ENCODE measurements at places on chromosomes 7 and 10.

- DNase-seq: no peak
Measured at GRCh38 chr7:152867502-152867874, 107.9 kb downstream of the ACTR3B start.

DNA sequence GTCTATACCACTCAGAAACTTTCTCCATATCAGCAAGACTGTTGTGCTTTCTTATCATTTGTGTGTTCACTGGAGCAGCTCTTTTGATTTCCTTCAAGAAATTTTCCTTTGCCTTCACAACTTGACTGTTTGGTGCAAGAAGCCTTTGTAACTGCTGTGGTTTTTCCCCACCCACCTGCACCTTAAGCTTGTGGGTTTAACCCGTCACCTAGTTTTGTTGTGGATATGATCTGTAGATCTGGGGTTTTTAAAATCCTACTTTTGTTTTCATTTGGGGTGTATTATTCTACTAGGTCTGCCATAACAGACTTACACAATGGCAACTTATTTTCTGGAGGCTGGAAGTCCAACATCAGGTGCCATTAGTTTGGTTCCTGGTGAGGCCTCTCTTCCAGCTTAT lies 30.5 kb upstream of the CHST3 start:
- DNase-seq: no peak

DNA sequence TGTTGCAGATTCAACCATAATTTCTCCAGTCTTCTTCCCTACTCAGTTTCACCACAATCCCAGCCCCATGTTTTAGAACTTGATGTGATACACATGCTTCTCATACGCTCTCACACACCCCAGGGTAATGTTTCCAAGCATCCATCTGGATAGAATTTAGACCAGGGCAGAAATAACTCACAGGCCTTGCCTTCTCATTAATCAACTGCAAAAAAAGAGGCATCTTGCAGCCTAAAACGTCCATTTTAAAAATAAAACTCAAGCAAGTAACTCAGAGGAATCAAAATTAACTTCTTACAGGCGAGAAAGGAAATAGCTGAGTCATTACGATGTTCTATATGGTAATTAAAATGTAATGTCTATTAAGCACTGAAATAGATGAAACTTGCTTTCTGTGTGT lies 127.2 kb upstream of the RSU1 start:
- no peak for DNase-seq

- no peak for DNase-seq
Measured at GRCh38 chr7:151000897-151001495, 10.2 kb downstream of the NOS3 start.

GRCh38 chr10:110005719-110006118 lies 2.1 kb upstream of the ADD3 start:
- no peak for DNase-seq

DNA sequence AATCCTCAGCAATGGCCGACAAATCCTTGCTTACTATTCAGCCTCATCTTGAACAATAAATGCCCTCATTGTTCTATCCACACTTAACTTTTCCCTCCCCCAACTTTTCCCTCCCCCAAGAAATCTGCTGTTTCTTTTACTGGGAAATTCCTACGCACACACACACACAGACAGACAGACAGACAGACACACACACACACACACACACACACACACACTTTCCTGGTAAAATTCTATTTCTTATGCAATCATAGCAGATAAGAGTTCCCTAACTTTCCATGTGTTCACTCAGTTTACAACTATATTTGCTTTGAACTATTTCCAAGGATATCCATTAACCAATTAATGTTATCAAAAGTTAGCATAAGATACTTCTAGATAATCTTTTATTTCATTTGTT lies 52.9 kb downstream of the RELN start:
- DNase-seq: no peak

GRCh38 chr7:91657483-91658071 lies 222.9 kb downstream of the MTERF1 start:
- no peak for DNase-seq

GRCh38 chr10:129893104-129894089 lies 70.7 kb downstream of the EBF3 start:
- no peak for DNase-seq

DNA sequence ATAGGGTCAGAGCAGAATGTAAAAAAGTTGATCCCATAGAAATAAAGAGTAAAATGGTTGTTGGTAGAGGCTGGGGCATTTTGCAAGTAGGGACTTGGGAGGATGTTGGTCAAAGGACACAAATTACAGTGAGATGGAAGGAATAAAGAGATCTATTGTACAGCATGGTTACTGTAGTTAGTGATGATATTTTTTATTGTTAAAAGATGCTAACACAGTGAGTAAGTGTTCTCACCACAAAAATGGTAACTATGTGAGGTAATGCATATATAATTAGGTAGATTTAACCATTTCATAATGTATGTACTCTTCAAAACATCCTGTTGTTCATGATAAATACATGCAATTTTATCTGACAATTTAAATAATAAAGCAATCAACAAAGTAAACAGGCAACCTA lies 280.7 kb upstream of the MAGI2 start:
- no peak for DNase-seq

- DNase-seq: no peak
Measured at GRCh38 chr7:34013421-34013820, 108.1 kb downstream of the BMPER start.

DNA sequence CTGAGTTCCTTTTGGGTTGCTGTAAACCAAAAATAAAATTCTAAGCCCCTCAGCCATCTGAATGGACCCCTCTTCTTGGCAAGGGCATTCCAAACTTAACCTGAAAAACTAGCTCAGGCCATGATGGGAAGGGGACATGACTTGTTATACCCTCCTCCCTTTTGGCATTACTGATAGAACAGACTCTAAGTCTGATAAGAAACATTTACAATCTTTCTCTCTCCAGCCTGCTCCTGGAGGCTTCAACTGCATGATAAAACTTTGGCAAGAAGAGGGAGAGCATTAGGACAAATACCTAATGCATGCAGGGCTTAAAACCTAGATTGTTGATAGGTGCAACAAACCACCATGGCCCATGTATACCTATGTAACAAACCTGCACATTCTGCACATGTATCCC lies 40.9 kb upstream of the ATOH7 start:
- DNase-seq: no peak

GRCh38 chr7:113119429-113119828 lies 1.1 kb upstream of the SMIM30 start:
- DNase-seq: no peak

GRCh38 chr7:40604601-40605438 lies 470.0 kb downstream of the SUGCT start:
- no peak for DNase-seq

DNA sequence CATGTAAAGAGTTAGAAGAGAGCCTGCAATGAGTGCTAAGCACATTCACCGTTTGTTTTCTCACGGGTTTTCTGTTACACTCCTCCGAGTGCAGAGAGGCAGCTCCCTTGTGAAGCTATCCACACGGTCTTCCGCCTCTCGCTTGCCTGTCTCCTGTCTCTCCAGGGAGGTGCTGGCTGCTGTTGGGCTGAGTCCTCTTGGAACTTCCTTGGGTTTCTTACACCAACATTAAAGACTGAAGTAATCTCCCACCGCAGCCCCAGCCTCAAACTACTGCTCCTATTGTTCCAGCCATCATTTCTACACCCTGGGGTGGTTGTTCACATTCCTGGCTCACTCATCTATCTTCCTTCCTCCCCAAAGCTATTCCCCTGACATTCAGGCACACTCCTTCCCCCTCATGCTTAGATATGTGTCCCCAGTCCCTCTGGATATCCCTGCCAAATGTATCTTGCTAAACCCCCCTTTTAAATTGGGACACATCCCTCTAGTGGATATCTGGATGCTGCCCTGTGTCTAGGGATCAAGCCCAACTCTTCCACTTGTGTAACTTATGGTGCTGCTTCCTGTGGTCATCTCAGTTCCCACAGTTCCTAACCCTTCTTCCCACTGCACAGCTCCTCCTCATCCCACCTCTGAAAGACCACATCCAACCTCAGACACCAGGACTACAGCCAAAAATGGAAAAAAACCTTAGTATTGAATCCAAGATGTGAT lies 14.1 kb downstream of the ESYT2 start:
- no peak for DNase-seq

DNA sequence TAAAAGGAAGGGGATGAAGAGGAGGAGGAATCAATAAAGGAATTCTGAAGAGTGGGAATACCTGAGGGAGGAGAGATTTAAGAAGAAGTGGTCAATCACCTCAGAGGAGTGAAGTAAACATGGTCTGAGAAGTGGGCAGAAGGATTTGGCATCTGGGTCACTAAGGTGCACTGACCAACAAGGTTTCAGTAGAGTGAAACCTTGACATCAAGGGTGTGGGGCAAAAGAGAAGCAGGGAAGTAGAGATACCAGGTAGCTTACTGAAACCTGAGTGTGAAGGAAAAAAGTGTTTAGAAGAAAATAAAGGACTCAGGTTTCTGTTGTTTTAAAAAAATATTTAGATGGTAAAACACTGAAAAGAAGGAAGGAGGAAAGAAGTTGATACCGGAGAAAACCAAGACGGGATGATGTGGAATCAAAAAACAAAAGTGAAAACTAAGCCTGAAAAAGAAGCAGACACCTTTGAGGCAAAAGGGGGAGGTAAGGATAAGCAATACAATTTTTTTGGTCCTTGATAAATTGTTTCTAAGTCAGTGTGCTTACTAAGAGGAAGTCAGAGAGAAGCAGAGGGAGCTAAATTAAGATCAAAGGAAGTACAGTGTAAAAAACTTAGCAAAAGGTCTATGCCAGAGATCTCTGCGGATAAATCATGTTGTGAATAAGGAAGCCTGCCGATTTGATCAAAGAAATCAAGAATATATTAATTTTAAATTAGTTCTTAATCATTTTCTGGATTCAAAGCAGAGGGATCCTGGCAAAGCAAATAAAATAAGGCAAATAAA lies 137.2 kb upstream of the GPR22 start:
- no peak for DNase-seq

DNA sequence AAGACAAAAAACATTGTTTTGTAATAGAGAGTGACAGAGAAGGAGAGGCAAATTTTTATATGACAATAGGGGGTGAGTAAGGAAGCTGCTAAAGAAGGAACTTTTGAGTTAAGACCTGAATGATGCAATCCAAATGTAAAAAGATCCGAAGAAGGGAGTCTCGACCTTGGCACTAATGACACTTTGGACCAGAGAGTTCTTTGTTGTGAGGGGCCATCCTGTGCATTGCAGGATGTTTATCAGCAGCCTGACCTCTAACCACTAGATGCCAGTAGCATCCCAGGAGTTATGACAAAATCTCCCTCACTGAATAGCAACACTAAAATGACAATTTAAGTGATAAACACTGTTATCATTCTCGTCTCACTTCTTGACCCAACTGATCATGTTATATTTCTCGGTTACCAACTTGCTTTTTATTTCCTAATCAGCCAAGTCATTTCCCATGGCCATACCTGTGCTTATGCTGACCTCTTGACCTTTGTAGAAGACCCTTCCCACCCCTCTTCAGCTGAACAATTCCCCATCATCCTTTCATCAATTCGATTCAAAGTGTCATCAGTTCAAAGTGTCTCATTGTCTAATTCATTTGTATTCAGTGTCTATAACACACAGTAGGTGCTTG lies 30.0 kb downstream of the DGKI start:
- DNase-seq: no peak

- no peak for DNase-seq
Measured at GRCh38 chr7:77655836-77656455, 40.3 kb upstream of the RSBN1L start.

GRCh38 chr10:122421742-122422141 lies 32.7 kb upstream of the ARMS2 start:
- no peak for DNase-seq

DNA sequence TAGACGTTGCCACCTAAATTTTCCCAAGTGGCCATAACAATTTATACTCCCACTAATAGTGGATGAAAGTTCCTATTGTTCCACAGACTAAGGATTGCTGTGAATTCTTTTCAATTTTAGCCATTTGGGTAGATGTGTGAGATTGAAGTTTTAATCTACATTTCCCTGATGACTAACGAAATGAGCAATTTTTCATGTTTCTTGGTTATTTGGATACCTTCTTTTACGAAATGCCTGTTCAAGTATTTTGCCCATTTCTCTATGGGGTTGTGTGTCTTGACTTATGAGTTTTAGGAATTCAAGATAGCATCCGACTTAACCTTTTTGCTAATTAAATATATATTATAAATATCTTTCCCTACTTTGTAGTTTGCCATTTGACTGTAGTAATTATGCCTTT lies 16.4 kb upstream of the PRKG1 start:
- DNase-seq: no peak

DNA sequence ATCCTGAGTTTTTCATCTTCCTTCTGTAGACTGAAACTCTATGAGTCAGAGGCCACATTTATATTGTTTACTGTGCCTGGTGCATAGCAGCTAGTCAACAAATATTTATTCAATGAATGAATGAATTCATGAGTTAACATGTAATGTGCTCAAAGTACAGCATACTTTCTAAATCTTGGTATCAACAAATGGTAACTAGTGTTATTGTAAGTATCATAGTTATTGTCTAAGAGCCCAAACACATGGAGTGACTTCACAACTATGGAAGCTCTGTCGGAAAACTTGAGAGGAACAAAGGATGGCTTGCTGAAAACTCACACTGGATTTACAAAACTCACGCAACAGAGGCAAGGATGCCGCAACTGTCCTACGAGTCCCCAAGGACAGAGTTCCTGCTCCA lies 35.9 kb downstream of the DENND2A start:
- no peak for DNase-seq

DNA sequence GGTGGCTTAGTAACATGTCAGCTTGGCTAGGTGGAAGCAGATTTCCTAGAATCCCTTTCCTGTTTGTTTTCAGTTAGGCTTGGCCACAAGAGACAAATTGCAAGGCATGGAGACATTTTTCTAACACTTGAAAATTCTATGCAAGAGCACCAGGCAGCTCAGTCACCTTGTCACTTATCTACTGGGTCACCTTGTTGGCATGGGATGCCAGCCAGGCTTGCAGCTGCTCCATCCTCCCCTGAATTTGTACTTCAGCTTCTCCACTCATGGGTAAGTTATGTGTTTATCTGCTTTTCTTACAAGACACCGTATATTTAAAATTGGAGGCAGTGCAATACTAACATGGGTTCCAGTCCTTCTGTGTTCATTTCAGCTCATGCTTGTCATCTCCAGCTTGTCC lies 40.2 kb upstream of the CCSER2 start:
- DNase-seq: no peak

DNA sequence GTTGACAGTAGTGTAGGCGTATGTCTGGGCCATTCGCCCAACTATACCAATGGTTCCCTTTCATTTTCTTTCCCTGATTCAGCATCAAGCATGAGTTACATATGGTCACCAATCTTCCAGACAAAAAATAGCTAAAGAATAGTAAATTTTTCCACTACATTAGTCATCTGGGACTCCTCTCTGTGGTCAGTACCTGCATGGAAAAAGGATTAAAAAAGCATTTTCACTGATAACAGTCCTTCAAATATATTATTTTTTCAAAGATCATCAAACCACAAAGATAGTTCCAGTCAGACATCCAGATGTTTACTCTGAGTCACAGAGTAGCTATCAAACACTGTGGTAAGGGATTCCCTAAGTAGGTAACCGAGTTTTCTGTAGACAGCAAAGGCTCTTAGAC lies 302.6 kb upstream of the SEMA3D start:
- DNase-seq: no peak

All from NCI-H524 treated with DMSO at 0.1 percent for 48 hours (cell line).